Type B pancreatic cell (in vitro differentiated cells): ENCODE measurements at places on chromosomes 7 and 10.

DNA sequence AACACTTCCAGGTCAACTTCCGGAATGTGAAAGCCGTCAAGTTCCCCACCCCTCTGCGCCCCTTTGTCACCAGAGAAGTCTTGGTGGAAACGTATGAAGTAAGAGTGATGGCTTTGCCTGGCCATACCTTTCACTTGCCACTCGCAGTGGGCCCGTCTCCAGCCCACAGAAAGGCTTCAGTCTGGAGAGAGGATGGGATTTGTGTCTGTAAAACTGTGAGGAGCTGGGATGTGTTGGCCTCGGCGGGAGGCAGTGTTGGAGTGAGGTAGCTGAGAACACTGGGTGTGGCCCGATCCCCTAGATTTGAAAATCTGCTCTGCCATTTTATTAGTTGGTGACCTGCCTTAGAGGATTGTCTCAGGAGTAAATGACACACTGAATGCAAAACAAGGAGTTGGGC lies 6.4 kb downstream of the ADCK2 start:
- no peak for DNase-seq

GRCh38 chr10:98589007-98589406 lies 142.3 kb upstream of the HPS1 start:
- DNase-seq, result no peak

DNA sequence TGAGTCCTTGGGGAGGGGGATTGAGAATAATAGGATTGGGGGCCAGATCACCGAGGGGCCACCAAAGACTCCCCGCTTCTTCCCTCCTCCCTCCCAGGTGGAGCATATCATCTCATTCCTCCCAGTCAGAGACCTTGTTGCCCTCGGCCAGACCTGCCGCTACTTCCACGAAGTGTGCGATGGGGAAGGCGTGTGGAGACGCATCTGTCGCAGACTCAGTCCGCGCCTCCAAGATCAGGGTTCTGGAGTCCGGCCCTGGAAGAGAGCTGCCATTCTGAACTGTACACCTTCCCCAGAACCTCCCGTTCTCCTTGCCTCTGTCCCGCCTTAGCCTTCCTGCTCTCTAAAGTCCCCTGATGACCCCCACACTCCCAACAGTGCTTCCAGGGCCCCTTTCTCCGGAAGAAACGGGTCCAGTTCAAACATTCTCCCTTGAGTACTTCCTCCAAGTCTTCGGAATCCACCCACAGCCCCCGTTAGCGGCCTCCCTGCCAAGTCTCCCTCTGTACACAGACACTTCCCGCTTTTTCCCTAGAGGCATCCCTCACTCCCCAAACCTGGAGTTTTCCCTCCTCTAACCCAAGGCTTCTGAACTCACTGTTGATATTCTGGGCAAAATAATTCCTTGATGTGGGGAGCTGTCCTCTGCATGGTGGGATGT lies 4.1 kb downstream of the FBXO24 start:
- no peak for DNase-seq

DNA sequence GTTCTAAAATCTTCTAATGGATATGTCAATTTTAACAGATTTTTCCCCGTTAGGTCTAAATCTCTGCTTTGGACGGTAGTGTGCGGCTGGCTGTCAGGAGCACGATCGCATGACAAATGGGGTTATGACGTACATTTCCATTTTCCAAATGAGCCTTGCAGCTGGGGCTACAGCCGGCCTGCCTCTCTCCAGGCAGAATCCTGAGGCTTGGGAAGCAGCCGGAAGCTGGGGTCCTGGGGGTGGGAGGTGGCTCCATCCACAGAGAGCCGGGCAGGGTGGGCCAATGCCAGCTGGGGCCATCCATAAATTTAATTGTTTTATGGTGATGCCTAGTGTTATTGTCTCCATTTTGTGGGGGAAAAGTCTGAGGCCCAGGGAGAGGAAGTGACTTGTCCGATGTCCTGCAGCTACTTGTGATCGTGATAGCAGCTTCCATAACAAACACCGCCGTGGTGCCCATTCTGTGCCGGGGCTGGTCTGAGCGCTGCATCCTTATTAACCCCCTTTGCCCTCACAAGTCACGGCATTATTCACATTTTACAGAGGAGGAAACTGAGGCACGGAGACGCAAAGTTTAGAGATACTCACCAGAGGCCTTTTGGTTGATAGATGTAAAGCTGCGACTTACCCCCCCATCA lies 53.0 kb upstream of the EBF3 start:
- DNase-seq, result no peak

DNA sequence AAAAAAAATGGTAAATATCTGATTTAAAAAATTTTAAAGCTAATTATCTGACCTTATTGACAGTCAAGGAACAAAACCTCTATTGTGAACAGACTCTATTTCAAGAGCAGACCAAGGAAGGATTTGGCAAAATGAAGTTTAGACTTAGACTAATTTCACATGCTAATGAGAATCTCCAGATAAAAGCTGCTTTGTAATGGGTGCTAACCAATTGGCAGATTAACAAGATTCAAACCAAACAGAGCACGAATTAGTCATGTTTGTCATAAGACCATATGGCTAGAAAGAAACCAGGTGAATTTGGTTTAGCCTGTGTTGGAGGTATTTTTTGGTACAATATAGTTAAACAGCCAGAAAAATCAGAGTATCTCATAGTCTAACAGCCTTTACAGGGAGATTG lies 429.1 kb upstream of the NFE2L3 start:
- no peak for DNase-seq

GRCh38 chr7:17298840-17299482 lies 509 bp downstream of the AHR start:
- peak; percentile 71 for DNase-seq

DNA sequence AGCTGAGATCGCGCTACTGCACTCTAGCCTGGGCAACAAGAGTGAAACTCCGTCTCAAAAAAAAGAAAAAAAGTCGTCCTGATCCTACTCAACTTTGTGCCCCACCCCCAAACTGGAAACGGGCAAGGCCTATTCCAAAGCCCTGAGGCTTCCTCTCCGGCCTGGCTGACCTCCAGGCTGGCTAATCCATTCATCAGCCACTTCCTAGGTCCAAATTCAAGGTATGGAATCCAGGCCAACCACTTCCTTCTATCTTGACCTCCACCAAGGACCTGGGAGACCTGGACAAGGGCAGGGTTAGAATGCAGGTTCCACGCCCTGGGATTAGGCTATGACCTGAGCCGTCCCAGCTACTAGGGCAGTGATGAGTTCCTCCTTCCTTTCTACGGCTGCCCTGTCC lies 20.4 kb upstream of the EIF4H start:
- no peak for DNase-seq

GRCh38 chr7:67823345-67823744 lies 826.7 kb downstream of the TYW1 start:
- no peak for DNase-seq

DNA sequence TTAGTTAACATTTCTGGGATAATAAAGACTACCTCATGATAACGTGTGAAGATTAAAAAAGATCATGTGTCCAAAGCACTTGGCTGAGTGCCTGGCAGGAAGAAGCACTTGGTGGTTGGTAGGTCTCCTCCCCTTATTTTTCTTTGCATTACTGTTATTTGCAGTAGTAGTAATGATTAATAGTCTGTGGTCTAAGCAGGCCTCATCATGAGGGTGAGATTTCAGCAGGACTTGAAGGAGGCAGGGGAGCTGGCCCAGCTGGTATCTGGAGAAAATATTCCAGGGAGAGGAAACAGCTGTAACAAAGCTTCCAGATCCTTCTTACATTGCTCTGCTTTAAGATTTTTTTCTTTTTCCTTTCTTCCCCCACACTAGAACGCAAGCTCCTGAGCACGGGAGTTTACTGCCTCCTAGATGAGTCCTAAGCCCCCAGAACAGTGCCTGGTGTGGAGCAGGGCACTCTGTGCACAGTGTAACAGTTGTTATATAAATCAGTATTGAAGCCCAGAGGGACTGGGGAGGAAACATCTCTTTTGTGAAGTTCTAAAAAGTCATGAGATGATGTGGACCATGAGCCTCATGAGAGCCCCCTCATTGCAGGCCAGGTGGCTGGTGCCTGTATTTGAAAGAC lies 31.1 kb upstream of the RHEB start:
- no peak for DNase-seq

GRCh38 chr10:33920351-33920750 lies 585.9 kb upstream of the NRP1 start:
- DNase-seq, result no peak

- no peak for DNase-seq
These were observed 7.0 kb upstream of the RPEL1 start for GRCh38 chr10:103238506-103239252.

DNA sequence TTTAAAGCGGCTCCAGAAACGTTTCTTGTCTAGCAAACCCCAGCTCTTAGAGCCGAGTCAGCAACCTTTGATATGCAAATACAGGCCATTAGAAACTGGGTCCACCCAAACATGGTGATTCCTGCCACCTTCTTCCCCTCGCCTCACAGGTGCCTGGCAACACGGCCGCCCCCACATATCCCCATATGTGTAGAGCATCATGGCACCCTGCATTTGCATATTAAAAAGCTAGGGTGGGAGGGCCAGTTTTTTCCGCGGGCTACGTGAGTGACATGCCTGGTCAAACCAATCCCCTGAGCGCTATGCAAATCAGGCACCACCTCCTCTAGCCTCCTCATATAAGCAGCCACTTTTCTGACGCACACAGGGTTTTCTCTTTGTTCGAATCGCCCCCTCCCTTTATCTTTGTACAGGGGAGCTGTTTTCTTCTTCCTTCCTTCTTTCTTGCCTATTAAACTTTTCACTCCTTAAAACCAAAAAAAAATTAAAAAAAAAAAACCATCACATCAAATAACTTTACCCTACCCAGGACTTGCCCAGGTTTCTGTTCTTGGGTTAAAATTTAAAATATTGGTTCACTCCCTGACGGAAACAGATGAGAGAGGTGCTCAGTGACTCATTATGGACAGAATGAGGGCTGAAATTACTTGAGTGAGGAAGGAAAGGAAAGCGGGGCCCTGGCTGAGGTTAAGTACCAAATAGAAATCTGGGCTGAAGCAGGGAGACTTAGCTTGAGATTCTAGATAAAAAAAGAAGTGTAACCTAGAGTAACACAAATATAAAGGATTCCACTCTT lies 59.8 kb downstream of the COA1 start:
- no peak for DNase-seq

GRCh38 chr10:35433851-35434426 lies 97.6 kb downstream of the CCNY start:
- no peak for DNase-seq
